ENCODE measurements at places on chromosomes 2 and 18.

DNA sequence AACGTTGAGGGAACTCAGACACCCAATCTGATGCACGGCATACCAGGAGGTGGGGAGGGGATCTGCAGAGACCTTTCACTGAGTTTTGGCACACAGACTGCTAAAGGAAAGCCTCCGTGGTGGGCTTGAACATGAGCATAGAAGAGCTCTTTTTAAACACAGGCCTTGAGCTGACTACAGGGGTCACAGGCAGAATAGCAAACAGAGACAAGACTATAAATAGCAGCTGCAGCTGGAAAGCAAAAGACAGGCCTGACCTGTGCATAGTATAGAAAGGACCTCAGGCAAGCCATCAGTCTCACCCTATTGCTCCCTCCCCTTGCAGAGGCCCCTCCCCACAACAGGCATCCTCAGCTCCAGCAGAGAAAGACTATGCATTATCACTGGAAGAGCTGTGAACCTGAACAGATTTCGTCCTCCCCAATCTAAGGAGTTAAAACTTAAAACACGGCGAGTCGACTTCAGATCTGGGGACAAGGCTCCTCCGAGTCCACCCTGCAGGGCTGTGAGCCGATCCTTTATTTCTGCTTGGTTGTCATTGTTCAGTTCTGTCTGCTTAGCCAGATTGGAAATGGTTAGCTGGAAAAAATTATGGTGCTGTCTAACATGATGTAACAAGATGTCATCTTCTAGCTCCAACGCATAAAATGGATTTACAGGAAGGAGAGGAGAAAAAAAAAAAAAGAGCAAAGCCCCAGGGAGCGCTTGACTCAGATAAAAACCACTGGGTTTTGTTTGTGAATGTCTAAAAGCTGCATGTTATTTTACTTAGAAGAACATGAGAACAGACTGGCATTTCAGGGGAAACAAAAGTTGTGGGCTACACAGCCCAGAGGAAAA is 25.2 kb upstream of the LCLAT1 start:
- no peak for DNase-seq

DNA sequence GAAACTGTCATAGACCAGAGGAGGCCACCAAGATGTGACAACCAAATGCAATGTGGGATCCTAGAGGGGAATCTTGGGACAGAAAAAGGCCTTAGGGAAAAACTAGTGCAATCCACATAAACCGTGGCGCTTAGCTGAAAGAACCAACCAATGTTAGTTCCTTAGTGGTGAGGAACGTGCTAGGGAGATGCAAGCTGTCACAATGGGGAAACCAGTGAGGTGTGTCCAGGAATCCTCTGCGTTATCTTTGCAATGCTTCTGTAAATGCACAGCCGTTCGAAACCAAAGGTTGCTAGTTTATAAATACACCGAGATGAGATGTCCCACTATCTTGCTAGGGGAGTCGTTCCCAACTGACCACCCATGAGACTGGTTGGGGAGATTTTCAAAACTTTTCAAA is 157.0 kb upstream of the ID2 start:
- no peak for DNase-seq

- no peak for DNase-seq
These were observed 382.2 kb upstream of the HNRNPA3 start for GRCh38 chr2:176830362-176830761.

- DNase-seq, result no peak
These were observed 139.3 kb downstream of the KLHL29 start for GRCh38 chr2:23524261-23524706.

DNA sequence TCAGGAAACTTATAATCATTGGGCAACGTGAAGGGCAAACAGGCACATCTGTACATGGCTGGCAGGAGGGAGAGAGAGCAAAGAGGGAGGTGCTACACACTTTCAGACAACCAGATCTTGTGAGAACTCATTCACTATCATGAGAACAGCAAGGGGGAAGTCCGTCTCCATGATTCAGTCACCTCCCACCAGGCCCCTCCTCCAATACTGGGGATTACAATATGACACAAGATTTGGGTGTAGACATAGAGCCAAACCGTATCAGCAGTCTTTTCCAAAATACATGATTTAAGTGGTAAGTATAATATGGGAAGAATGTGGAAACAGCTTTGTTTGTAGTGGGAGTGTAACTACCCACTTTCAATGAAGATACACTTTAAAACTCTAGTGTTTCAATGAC is 65.0 kb downstream of the EPB41L5 start:
- no peak for DNase-seq

DNA sequence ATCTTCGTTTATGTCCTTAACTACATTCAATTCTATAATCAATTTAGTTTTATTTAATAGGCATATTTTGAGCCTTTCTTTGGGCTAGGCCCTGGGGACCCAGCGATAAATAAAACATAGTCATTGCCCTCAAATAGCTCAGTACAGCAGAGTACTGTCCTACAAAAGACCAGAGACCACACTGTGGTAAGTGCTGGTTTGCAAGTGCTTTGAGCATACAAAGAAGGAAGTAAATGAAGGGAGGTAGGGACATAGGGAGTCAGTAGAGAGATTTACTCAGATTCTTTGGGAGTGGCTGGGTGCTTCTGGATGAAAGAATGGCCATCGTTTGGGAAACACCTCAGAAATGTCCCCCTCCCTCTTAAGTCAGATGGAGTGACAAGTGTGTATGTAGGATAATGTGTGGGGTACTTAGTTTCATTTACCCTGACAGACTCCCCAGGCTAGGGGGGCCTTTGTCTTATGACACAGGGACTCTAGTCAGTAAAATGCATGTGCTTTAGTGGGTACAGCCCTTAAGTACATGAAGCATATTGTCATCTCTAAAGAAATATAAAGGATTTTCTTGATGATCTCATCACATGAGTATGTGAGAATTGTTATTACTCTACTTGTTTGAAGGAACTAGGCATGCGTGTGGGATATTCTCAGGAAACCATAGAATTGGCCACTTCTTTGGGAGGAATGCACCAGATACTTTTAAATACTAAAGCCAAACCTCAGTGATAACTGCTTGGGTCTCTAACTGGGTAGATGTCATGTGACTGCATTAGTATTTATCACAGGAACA is 35.1 kb downstream of the MAPRE2 start:
- no peak for DNase-seq

GRCh38 chr2:65491381-65491905 is 59.0 kb upstream of the SPRED2 start:
- no peak for DNase-seq

DNA sequence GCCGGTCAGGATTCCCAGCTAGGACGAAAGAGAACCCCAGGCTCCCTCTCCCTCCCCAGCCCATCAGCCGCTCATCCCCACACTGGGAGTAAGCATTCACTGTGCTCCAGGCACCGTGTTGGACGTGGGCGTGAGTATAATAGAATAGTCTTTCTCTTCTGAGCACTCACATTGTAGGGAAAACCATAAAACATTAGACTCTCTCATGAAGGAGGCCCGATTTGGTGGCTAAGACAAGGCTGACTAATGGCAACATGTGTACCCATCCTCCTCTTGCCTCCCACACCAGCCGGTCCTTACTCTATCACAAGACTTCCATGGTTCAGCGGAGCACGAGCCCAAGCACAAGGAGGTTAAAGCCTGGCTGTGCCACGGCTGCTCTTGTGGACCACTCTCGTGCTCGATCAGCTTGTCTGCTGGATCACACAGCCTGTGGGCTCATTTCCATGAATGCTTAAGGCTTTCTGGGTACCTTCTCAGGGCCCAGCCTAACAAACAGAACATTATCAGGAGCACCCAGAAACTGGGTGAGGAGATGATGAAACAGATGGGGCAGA is 540.9 kb upstream of the RAB6C start:
- no peak for DNase-seq

- DNase-seq, result no peak
These were observed 23.7 kb downstream of the ATOH8 start for GRCh38 chr2:85777441-85777861.

GRCh38 chr2:46241344-46241743 is 55.9 kb upstream of the EPAS1 start:
- no peak for DNase-seq
